ENCODE measurements at places on chromosomes 5 and 9.

DNA sequence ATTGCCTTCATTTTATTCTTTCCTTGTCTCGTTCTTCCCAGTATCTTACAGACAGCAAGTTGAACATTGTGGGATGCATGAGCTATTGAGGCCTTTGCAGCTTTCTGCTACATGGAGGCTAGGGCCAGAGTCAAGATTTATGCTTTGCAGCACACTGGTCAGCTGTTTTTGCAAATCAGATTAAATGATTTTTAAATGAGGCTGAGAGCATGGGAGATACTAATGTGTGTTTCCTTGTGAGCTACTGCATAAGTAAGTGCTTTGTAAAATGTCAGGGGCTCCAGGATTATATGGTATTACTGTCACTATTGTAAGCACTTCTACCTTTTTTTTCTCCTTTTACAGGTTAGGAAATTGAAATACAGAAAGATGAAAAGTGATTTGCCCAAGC is 111.0 kb upstream of the CDKN2B start:
- no peak for DNase-seq

DNA sequence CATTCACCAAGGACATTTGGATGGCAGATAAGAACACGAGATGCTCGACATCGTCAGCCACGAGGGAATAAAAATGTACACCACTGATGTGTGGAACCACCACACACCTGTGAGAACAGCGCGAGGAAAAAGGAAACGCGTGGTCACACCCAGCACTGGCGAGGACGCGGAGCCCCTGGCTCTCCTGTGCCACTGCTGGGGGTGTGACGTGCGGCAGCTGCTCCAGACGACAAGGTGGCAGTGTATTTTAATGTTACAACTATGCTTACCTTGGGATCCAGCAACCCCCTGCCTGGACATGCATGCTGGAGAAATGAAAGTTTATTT is 13.6 kb upstream of the CEP72 start:
- DNase-seq, result no peak

DNA sequence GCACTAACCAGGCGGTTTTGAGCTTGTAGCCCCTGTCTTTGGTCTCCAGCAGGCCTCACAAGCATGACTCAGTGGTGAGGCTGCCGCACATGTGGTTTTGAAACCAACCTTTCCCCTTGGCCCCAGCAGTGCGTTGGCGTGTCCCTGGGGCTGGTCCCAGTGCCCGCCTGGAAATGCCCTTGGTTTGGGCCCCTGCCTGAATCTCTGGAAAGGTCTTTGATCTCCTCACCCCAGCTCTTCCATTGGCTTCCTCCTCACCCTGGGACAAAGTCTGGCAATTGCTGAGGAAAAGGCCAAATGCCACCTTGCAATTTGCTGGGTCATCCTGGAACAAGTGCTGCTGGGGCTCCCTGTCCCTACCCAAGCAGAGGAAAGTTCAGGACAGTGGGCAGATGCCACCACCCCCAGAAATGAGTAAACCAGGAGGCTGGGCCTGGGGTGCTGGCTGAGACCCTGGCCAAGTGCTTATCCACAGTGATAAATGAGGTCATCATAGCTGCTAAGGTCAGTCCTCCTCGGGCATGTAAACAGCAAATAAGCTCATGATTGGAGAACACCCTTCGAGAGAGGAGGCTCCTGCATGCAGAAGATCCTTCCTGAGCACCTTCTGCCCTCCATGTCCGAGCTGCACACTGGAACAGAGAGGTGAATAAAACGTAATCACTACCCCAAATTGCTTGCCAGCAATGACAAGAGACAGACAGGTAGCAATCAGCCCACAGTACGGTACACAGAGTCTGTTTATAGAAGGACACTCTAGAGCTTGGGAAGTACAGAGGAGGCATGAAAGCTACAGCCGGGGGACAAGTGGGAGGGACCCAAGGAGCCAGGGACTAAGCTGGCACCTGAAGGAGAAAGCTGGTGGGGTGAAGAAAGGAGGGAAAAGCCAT is 98.9 kb upstream of the CPEB4 start:
- DNase-seq, result peak; percentile 51

DNA sequence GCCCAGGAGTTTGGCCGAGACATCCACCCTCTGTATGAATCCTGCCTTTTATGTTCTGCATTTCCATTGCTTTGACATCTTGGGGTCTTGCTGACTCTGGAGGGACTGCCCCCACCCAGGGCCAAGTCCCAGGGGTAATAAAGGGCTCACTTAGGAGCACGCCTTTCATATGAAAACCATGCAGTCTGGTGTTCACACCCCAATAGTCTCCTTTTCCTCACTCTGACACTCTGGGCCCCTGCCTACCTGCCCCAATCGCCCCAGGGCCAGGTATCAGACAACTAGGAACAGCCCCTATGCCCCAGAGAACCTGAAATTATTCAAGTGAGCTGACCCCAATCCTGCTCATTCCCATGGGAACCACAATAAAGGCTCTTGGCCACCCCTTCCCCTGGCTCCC is 33.1 kb upstream of the RAPGEF1 start:
- DNase-seq, result no peak

GRCh38 chr5:91528831-91529230 is 145.7 kb upstream of the ARRDC3 start:
- DNase-seq, result no peak

- peak; percentile 37 for DNase-seq
These were observed 142.9 kb downstream of the SLCO4C1 start for GRCh38 chr5:102153003-102153759.

All from GM13976 (cell line).